WTC11 (cell line): ENCODE measurements at places on chromosomes 1 and 21.

DNA sequence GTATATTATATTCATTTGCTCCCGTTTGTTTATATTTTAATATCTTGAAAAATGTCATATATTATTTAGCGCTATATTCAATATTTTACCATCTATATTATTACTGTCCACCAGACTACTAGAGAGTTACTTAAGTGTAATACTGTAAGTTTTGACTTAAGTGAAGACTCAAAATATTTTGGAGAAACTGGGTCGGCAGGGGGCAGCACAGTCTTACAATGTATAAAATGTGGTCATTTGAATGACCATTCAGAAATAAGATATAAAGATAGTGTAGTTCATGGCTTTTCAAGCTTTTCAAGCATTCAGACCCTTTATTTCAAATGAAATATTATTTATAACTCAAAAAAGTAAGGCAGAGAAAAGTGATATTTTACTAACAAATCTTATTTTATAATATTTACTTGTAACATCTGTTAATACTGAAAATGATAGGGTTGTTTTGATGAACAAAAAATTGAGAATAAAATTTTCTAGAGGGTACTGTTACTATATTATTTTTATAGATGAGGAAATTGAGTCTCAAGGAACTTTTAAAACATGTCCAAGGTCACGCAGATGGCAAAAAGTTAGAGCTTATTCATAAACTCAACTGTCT is 89.0 kb upstream of the SERTAD4 start:
- peak; percentile 68 for DNase-seq

GRCh38 chr21:31612894-31613785 is 46.4 kb upstream of the SOD1 start:
- no peak for DNase-seq

GRCh38 chr1:243267471-243267880 is 11.6 kb downstream of the SDCCAG8 start:
- no peak for DNase-seq

DNA sequence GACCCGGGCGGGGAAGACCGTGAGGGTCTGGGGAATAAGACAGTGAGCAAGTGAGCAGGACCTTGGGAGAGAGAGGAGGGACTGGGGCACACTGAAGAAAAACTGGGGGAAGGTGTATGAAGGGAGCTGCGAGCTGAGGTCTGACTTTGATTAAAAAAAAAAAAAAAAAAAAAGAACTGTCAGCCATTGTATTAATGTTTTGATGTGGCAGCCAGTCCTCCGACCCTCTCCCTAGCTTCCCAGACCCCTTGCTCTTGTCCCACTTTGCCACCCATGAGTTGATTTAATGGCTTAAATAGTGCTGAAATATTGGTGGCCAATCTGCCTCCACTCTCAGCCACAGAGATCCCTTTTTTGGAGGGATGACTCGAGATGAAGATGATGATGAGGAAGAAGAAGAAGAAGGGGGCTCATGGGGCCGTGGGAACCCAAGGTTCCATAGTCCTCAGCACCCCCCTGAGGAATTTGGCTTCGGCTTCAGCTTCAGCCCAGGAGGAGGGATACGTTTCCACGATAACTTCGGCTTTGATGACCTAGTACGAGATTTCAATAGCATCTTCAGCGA is 652 bp downstream of the HAX1 start:
- no peak for DNase-seq

GRCh38 chr21:45794027-45794426 is 150.5 kb downstream of the PCBP3 start:
- DNase-seq: no peak

DNA sequence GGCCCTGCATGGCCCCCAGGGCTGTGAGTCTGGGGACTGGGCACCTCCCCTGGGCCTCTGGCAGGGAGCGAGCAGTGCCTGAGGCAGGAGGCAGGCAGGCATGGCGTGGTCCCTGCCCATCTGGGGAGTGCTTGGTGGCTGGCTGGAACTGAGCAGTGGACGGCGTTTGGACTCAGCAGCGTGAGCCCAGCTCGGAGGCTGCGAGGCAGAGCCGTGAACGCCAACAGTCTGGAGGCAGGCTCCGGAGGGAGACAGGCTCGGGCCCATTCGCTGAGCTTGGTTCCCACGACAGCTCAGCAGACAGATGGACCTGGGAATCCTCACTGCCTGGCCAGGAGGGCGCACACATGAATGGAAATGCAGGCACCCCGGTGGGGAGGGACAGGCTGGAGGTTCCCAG is 160.7 kb upstream of the POU3F1 start:
- peak; percentile 20 for DNase-seq

- no peak for DNase-seq
These were observed 44.5 kb downstream of the AJAP1 start for GRCh38 chr1:4698911-4699310.

GRCh38 chr1:167158111-167158812 is 62.4 kb upstream of the POU2F1 start:
- no peak for DNase-seq

DNA sequence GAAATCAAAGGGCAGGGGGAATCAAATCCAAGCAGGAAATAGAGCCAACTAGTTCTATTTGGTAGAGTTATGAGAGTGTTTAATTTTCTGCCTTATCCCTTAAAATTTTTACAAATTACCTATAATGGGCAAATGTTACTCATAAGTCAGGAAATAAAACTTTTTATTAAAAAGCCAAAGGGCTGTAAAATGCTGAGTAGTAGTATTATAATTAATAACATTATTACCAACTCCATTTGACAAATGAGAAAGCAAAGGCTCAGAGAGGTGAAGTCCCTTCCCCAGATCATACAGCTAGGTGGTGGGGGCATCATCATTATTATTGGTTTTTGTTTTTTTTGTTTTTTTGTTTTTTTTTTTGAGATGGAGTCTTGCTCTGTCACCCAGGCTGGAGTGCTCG is 3.4 kb downstream of the SELENON start:
- no peak for DNase-seq

DNA sequence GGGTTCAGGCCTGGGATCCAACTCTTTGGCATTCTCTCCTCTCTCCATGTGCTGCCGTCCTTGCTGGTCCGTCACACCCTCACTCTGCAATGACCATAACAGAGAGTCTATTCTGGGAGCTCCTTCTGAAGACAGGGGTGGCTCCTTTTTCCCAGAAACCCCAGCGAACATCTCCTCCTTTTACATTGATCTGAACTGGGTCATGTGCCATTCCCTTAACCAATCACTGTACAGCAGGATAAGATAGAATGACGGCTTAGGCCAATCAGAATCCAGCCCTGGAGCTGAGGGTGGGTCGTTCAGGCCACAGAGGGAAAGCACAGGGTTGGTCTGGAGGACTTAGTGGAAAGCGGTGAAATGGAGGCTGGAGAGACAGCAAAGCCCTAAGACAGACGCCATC is 740.1 kb downstream of the MATN1 start:
- no peak for DNase-seq

DNA sequence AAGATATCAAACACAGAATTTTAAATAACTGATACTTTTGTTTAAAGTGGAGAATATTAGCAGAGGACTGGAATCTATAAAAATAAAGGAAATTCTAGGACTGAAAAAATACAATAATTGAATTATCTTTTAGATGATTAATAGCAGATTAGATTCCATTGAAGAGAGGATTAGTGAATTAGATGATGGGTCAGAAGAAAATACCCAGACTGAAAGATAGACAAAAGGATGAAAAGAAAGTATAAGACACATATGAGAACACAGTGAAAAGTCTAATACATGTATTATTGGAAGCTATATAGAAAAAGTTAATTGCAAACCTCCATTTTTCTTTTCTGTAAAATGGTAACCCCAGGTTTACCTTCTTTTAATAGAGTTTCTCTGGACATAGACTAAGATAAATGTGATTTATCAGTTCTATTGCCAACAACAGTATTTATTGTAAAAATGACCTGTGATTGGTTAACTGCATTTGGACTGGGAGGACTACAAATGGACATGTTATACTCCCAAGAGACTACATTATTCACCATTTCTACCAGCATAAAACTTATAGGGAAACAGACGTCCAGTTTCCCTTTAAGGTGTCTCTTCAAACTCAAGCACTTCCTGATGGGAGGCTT is 11.0 kb downstream of the PRKAA2 start:
- no peak for DNase-seq

- no peak for DNase-seq
These were observed 16.5 kb upstream of the CFHR5 start for GRCh38 chr1:196960854-196961253.

DNA sequence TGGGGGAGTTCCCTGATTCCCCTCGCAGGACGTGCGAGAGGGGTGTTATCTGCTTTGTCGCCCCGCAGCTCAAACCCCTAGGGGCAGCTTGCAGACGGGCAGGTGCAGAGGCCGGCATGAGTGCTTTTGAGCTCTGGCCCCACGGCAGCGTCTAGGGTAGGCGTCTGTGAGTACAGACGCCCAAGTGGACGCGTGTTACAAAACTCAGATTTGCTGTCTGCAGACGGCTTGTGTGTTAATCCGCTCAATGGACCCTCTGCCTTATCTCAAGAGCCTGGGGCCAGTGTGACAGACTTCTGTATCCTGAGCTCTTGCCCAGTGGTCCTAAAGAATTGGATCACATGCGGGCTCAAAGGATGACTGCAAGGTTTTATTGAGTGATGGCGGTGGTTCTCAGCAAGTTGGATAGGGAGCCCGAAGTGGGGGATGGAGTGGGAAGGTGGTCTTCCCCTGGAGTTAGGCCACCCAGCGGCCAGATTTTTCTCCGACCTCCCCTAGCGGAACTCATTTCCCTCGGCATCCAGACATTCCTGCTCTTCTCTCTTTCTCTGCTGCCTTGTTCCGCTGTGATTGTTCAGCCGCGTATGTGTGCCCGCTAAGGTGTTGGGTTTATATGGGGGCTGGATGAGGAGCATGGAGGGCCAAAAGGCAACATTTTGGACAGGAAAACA is 9.4 kb downstream of the CFHR4 start:
- peak; percentile 28 for DNase-seq

GRCh38 chr1:12003762-12004161 is 15.5 kb upstream of the MIIP start:
- DNase-seq: no peak

GRCh38 chr1:94115900-94116436 is 5.0 kb downstream of the ABCA4 start:
- DNase-seq: no peak

DNA sequence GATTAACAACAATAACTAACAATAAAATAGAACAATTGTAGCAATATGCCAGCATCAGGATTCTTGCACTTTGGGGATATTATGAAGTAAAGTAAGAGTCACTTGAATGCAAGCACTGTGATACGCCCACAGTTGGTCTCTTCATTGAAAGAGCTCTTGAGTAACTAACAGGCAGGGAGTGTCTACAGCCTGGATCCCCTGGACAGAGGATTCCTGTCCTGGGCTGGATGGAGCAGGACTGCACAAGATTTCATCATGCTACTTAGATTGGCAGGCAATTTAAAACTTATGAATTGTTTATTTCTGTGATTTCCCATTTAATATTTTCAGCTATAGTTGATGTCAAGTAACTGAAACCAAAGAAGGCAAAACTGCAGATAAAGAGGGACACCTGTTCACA is 13.7 kb upstream of the KRTAP19-5 start:
- DNase-seq: no peak

GRCh38 chr1:156090138-156090839 is 8.0 kb upstream of the MEX3A start:
- no peak for DNase-seq

DNA sequence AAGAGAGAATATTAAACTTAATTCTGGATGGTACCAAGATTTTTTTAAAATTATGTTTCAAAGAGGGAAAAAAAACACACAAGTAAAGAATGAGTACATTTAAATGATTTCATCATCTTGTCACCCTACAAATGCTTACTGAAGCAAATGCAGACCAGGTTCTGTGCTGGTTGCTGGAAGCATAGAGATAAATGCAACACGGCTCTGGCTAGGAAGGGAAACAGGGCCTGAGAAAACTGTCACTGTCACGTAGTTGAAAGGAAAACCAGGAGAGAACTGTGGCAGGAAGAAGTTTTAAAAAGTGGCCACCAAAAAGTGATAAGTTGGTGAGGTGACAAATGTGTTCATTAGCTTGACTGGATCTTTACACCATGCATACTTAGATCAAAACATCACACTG is 336.9 kb upstream of the NFIA start:
- no peak for DNase-seq

GRCh38 chr1:58358346-58358745 is 188.2 kb downstream of the OMA1 start:
- no peak for DNase-seq

- no peak for DNase-seq
These were observed 93.6 kb downstream of the LEPR start for GRCh38 chr1:65514041-65514440.

DNA sequence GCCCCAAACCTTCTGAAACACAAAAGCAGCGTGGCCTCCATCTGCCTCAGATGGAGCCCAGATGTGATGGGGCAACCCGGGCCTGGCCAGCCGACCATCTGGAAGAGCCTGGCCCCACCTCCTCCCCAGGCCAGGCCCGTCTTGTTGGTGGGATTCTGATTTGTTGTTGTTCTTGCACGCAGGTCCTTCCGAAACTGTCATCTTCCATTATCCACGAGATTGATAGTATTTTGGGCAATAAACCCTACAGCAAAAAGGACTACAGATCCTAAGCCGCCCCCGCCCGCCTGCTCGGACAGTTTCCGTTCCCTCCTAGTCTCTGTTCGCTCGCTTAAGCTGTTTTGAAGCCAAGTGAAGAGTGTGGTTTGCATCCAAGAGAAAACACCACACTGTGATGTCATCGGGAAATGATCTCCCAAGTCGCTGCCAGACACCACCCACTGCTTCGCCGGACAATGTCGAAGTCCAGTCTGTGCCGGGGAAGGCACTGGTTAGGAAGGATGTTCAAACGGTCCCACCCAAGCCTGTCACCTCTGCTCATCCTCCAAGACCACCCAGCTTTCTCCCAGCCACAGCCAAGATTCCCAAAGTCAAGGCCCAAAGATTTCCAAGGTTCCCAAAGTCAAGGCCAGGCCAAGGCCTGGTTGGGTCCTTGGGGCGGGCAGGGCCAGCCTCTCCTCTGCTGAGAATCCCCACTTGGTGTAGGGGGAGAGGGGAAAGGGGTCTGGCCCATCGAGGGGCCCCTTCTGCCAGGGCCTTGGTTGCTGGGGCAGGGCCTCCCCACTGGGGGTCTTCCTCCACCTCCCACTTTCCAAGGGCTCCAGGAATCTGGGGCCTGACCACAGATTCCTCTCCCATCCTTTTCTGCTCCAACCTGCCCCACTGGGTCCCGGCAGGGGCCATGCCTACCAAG is 52.9 kb downstream of the KCNAB2 start:
- DNase-seq: no peak

GRCh38 chr1:178749581-178750166 is 24.6 kb downstream of the RALGPS2 start:
- DNase-seq: no peak

GRCh38 chr1:244052016-244052727 is 1.1 kb downstream of the ZBTB18 start:
- DNase-seq: no peak

DNA sequence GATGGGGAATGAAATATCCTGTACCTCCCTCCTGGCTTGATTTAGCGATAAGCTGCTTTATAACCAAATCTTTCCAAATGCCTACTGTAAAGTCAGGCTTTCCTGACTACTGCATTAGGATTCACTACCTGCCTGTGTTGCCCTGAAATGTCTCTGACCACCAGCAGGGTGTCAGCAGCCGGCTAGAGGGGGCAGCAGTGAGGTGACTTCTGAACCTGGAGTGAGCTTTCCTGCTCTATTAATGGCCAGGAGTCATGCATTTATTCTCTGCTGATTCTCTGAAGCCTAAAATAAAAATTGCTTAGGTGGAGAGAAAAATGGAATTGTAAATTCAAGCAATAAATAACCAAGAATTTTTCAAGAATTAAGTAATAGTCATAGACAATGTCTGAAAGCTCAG is 2.5 kb downstream of the BACE2 start:
- peak; percentile 69 for DNase-seq
